Osteoblast (primary cell): ENCODE measurements at places on chromosomes 7 and 10.

- DNase-seq = no peak
- no peaks in the 10 kb centered on the region for H3K27me3 ChIP-seq
- peaks cover 4% of the 10 kb centered on the region for H3K36me3 ChIP-seq
- H3K4me1 ChIP-seq = no peaks in the 10 kb centered on the region
- H3K27ac ChIP-seq = no peak overlapping the region
These were observed 222.1 kb downstream of the GLI3 start for GRCh38 chr7:42014625-42015618.

DNA sequence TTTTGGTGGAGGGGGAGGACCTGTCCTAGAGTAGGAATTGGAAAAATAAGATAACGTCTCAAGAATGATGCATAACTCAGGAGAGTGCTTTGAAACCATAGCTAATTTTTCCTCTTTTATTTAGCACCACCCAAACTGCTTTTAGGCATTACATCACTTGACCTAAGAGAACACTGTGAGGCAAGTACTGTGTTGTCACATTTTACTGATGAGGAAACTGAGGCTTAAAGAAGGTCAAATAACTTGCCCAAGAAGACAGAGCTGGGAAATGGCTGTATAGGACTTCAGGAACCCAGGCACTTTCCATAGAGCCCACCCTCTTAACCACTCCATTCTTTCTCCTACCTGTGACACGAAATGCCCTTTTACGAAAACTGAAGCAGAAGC lies 21.4 kb downstream of the ADRB1 start:
- peaks cover 5% of the 10 kb centered on the region for H3K4me1 ChIP-seq
- H3K36me3 ChIP-seq = no peaks in the 10 kb centered on the region
- H3K27me3 ChIP-seq = peaks cover 3% of the 10 kb centered on the region
- no peak overlapping the region for H3K27ac ChIP-seq
- H3K4me3 ChIP-seq = no peak overlapping the region

DNA sequence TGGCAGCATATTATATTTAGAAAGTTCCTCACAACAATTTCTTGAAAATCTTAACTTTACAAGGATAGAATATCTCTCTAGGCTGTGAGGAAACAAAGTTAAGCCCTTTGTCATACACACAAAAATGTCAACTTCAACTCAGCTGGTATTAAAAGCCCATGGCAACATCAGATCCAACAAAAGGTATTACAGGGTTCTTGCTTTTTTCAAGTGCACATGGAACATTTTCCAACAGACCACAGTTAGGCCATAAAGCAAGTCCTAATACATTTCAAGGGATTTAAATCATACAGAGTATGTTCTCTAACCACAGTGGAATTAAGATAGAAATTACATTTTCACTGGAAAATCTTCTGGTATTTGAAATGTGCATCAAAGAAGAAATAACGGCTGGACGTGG lies 71.9 kb upstream of the OIT3 start:
- no peaks in the 10 kb centered on the region for H3K36me3 ChIP-seq
- DNase-seq = no peak
- no peaks in the 10 kb centered on the region for H3K4me1 ChIP-seq
- no peak overlapping the region for H3K4me3 ChIP-seq
- H3K27ac ChIP-seq = no peak overlapping the region

DNA sequence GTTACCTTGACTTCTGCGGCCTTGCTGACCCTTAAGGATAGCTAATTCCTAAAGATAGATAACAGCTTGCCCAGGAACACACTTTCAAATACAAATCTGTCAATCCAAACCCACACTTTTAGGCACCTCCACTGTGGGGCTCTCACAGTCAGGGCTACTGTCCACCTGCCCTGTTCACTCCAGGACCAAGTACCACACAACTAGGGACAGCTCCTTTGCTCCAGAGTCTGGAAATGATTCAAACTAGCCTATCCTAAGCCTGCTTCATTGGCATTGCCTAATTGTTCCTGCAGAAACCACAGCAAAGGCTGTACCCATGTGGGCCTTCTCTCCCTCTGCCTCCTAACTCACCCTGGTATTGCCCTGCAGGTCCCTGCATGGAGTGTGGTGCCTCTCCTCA lies 538.9 kb upstream of the IGFBP3 start:
- no peak for DNase-seq
- peaks cover 13% of the 10 kb centered on the region for H3K4me1 ChIP-seq
- no peaks in the 10 kb centered on the region for H3K36me3 ChIP-seq
- H3K4me3 ChIP-seq = no peak overlapping the region
- H3K27me3 ChIP-seq = no peaks in the 10 kb centered on the region

- H3K27ac ChIP-seq = no peak overlapping the region
- H3K27me3 ChIP-seq = no peaks in the 10 kb centered on the region
- no peak overlapping the region for H3K4me3 ChIP-seq
- no peaks in the 10 kb centered on the region for H3K4me1 ChIP-seq
- no peaks in the 10 kb centered on the region for H3K36me3 ChIP-seq
These were observed 13.1 kb upstream of the GPR141 start for GRCh38 chr7:37670436-37670835.

GRCh38 chr7:127252377-127252713 lies 396 bp downstream of the GRM8 start:
- peaks cover 53% of the 10 kb centered on the region for H3K27me3 ChIP-seq
- H3K36me3 ChIP-seq = no peaks in the 10 kb centered on the region
- peak; percentile 54 for DNase-seq
- peaks cover 9% of the 10 kb centered on the region for H3K4me1 ChIP-seq
- H3K27ac ChIP-seq = no peak overlapping the region

GRCh38 chr7:149869291-149869650 lies 4.5 kb upstream of the ATP6V0E2 start:
- H3K27ac ChIP-seq = no peak overlapping the region
- DNase-seq = no peak
- no peak overlapping the region for H3K4me3 ChIP-seq
- H3K36me3 ChIP-seq = no peaks in the 10 kb centered on the region
- peaks cover 14% of the 10 kb centered on the region for H3K4me1 ChIP-seq
- H3K27me3 ChIP-seq = no peaks in the 10 kb centered on the region

GRCh38 chr7:19948160-19948559 lies 174.7 kb upstream of the TMEM196 start:
- H3K36me3 ChIP-seq = no peaks in the 10 kb centered on the region
- H3K4me3 ChIP-seq = no peak overlapping the region
- no peak for DNase-seq
- no peaks in the 10 kb centered on the region for H3K27me3 ChIP-seq
- no peak overlapping the region for H3K27ac ChIP-seq
- no peaks in the 10 kb centered on the region for H3K4me1 ChIP-seq

DNA sequence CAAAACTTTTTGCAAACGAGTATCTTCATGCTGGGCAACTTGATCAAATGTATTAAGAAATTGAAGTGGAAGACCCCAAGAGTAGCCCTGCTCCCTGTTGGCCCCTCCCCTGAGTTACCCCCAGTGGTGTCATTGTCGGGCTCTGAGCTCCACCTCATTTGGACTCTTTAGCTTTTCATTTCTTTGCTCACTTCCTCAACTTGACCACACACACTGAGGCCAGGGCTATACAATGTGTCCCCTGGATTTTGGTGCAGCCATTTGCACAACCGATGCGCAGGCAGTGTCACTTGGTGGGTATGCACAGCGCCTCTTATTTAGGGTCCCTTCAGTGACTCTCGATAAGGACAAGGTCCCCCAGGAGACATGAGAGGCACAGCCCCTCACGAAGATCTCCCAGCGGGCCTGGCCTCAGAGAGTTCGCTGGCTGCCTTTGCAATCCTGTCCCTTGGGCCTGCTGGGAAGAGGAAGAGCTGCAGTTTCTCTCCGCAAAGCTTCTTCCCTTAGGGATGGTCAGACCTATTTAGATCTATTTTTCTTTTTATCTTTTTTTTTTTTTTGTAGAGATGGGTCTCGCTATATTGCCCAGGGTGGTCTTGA lies 2.5 kb upstream of the MUC3A start:
- H3K27me3 ChIP-seq = peaks cover 29% of the 10 kb centered on the region
- no peak overlapping the region for H3K4me3 ChIP-seq
- no peaks in the 10 kb centered on the region for H3K4me1 ChIP-seq

DNA sequence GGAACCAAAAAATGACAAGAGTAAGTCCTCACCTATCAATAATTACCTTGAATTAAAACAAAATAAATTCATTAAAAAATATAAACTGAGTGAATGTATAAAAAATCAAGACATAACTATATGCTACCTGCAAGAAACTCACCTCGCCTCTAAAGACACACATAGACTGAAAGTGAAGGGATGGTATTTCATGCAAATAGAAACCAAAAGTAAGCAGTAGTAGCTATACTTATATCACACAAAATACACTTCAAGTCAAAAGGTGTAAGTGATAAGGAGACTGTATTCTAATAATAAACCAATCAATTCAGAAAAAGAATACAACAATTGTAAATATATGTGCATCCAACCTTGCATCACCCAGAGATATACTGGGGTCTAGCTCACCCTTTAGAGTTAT lies 332.6 kb downstream of the SH2D4B start:
- H3K4me3 ChIP-seq = no peak overlapping the region
- no peaks in the 10 kb centered on the region for H3K4me1 ChIP-seq
- H3K27me3 ChIP-seq = no peaks in the 10 kb centered on the region

DNA sequence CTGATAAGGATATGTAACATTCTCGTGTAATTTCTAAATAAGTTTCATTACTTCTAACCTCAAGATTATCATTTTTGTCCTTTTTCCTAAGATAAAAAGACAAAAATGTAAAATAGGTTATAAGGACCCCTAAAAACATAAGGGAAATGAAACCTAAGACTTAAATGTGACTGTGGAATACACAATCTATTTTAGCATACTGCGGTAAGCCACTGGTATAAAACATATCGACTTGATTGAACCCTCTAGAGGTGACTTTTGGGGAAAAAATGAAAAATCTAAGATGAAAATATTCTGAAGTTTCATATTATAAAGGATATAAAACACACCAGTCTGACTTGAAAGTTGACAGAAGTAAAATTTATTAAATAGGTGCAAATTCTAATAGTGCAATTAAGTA lies 1.9 kb downstream of the NAMPT start:
- no peak overlapping the region for H3K27ac ChIP-seq
- no peak for DNase-seq
- peaks cover 9% of the 10 kb centered on the region for H3K4me1 ChIP-seq
- H3K36me3 ChIP-seq = no peaks in the 10 kb centered on the region
- no peak overlapping the region for H3K4me3 ChIP-seq
- H3K27me3 ChIP-seq = no peaks in the 10 kb centered on the region

DNA sequence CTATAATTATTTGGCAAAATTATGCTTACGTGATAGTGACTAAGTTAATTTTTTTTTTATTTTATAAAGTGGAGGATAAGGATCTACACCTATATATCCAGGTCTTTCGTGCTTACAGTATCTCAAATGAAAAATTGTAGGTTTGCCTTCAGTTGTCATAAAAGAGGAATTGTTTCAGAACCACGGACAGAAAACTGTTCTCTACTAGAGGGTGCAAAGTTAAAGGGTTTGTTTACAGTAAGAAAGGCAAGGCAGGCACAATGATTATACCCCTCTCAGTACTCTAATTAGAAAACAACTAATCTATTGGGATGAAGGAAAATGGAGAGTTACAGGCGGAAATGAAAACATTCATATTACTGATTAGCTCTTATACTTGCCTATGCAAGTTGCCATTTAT lies 1.5 kb downstream of the PCLO start:
- no peak overlapping the region for H3K27ac ChIP-seq
- H3K4me1 ChIP-seq = no peaks in the 10 kb centered on the region
- no peaks in the 10 kb centered on the region for H3K36me3 ChIP-seq
- H3K27me3 ChIP-seq = peaks cover 5% of the 10 kb centered on the region
- no peak for DNase-seq

DNA sequence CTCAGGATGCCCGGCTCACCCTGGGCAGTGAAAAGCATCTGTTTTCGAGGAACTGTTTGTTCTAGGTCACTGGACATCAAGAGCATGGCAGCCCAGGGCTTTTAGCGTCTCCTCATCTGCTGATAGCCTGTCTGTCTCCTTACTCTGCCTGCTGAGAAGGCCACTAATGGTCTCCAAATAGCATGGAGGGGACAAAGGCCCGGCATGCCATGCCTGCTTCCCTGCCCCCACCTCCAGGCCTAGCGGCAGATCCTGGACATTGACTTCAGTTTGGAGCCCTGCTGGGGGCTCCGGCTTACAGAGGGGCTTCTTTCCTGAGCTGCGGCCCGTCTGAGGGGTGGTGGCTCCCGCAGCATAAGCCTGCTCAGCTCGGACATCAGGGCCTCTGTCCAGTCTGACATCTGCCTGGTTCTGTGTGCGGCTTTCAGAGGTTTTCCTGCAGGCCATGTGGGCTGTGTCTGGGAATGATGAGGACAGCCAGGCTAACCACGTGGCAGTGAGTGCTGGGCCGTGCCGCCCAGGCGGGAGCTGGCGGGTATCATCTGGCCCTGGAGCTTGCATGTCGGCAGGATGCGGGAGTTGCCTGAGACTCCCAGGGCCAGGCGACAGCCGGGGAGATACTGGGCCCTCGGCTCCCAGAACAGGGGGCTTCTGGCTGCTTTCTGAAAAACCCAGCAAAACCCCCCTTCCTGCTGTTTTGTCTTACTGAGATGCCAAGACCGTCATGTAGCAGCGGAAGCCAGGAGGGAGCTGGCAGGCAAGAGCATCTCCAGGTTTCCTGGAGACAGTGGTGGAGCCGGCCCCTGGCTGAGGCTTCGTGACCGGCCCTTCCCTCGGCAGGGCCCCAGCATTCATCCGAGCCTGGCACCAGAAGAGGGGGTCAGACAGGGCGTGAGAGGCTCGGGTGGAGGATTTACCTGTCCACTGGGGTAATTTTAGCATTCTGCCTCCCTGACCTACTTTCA lies 9.2 kb downstream of the PFKFB3 start:
- no peak overlapping the region for H3K4me3 ChIP-seq
- peaks cover 18% of the 10 kb centered on the region for H3K36me3 ChIP-seq
- no peak overlapping the region for H3K27ac ChIP-seq
- no peaks in the 10 kb centered on the region for H3K4me1 ChIP-seq
- H3K27me3 ChIP-seq = no peaks in the 10 kb centered on the region

GRCh38 chr7:5712566-5712965 lies 68.9 kb downstream of the RNF216 start:
- no peaks in the 10 kb centered on the region for H3K27me3 ChIP-seq
- H3K4me1 ChIP-seq = no peaks in the 10 kb centered on the region
- H3K4me3 ChIP-seq = no peak overlapping the region

DNA sequence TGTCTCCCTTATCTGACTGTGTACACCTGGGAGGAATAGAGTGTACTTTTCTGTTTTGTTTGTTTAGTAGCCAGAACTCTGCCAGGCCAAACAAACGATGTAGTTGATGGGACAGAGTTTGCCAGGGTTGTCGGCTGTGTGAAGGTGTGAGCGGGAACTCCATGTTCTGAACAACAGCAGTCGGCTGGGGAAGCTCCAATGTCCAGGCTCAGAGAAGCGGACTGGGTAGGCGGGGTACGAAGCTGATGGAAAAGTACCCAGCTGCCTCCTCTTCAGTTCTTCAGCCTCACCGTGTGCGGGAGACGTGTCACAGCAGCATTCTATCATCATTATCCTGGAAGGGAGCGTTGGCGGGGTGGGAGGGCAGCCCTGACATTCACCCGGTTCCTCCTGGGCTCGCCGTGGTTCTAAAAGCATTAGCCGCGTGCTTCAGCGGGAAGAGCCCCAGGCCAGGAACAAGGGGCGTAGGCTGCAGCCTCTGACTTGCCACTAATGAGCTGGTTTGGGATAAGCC lies 52.9 kb downstream of the PFKFB3 start:
- peak; percentile 35 for DNase-seq
- H3K4me3 ChIP-seq = no peak overlapping the region
- no peaks in the 10 kb centered on the region for H3K27me3 ChIP-seq
- H3K4me1 ChIP-seq = no peaks in the 10 kb centered on the region
- no peaks in the 10 kb centered on the region for H3K36me3 ChIP-seq

GRCh38 chr7:24346129-24346528 lies 62.1 kb downstream of the NPY start:
- no peak overlapping the region for H3K27ac ChIP-seq
- DNase-seq = no peak
- H3K27me3 ChIP-seq = no peaks in the 10 kb centered on the region
- H3K4me3 ChIP-seq = no peak overlapping the region

- no peaks in the 10 kb centered on the region for H3K4me1 ChIP-seq
- no peak overlapping the region for H3K4me3 ChIP-seq
- no peak overlapping the region for H3K27ac ChIP-seq
- no peaks in the 10 kb centered on the region for H3K36me3 ChIP-seq
These were observed 29.8 kb upstream of the CDC14C start for GRCh38 chr7:48894574-48894973.
